Left lung (tissue), 14 donors: ENCODE measurements at places on chromosomes 12 and 14. TPM values are rescaled to one million over a fixed set of nuclear protein-coding genes. Genes with fewer than 3 reads are reported as not detected.

Gene DCN
- total RNA-seq: 966 TPM

Gene SLCO1A2
- total RNA-seq: not detected

Gene LRRC43
- total RNA-seq: 0.70 TPM

Gene POMT2
- total RNA-seq: 32.8 TPM

Gene MEG3
- 47.1 TPM for total RNA-seq

Gene PPP4R4
- 0.52 TPM for total RNA-seq

Gene TIMELESS
- total RNA-seq: 22.1 TPM
